ENCODE measurements at places on chromosomes 5 and 9.

GRCh38 chr5:154396128-154396527 is 49.7 kb upstream of the SAP30L start:
- DNase-seq, result no peak

DNA sequence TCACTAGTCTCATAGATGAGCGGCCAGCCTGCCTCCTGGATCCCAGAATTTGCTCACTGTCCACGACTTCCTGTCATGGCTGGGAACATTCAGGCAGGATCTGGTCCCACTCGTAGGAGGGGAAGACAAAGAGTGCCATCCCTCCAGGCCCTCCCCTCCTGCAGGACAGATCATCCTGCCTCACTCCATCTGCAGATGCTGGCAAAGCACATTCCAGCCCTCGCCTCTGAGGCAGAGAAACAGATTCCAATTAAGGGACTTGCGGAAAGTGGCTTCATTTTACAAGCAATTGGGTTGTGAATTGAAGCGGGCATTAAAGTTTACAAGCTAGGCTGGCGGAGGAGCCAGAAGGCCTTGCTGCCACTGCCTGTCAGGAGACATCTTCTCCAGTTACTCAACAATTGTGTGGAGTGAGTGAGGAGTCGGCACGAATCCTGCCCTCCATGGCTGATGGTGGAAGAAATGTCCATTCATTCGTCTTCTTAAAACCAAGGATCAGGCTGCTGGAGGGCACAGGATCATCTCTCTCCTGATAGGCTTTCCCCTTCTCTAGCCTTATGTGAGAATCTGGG is 41.8 kb upstream of the KCNMB1 start:
- peak; percentile 29 for DNase-seq

GRCh38 chr9:12693141-12693540 is at the start of gene TYRP1:
Gene TYRP1, plus strand, starts transcription at chr9:12693385. Its CDS starts 612 bp downstream, at chr9:12693997.
- no peak for DNase-seq

GRCh38 chr9:91255327-91255726 is 106.4 kb downstream of the AUH start:
- DNase-seq, result no peak

DNA sequence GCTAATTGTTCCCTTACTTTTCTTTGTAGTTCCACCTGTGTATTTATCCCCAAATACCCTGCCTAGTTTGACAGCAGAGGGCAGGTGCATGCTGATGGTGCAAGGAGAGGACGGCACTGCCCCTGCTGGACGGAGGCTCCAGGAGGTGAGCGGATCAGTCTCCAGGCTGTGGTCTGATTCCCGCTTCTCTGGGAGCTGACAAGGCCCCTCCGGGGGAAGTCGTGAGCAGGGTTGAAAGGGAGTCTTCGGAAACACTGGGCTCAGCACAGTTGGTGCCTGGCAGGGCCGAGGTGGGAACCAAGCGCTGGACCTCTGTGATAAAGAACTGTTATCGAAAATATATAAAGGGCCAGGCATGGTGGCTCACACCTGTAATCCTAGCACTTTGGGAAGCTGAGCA is 52.9 kb downstream of the RASGEF1C start:
- DNase-seq, result no peak

DNA sequence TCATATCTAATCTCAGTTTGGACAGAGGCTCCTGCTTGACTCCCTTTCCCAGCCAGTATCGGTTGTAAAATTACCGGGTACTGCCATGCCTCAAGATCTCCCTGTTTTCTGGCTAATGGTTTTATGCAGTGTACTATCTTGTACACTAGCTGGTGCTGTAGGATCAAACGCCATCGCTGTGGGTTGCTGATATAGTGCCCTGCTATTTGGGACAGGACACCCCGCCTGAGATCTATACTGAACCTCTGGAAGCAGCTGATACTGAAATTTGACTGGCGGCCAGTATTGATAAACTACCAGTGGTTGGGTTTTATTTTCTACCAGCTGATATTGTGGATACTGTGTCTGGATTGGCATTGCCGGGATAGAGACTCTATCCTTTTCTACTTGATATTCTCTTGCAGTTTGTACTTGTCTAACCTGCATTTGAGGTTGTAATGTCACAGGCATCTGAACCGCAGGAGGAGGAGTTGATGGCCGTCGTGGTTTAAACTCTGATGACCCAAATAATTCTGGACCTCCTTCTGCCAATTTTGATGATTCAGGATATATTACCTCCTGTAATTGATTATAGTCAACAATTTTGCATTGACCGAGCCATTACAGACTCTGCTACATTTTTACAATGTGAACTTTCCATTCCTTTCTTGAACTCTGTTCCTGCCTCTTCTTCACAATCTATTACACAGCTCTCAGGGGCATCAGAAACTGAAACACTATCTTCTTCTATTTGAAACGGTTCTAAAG is 112.5 kb upstream of the LARP1 start:
- DNase-seq, result no peak

DNA sequence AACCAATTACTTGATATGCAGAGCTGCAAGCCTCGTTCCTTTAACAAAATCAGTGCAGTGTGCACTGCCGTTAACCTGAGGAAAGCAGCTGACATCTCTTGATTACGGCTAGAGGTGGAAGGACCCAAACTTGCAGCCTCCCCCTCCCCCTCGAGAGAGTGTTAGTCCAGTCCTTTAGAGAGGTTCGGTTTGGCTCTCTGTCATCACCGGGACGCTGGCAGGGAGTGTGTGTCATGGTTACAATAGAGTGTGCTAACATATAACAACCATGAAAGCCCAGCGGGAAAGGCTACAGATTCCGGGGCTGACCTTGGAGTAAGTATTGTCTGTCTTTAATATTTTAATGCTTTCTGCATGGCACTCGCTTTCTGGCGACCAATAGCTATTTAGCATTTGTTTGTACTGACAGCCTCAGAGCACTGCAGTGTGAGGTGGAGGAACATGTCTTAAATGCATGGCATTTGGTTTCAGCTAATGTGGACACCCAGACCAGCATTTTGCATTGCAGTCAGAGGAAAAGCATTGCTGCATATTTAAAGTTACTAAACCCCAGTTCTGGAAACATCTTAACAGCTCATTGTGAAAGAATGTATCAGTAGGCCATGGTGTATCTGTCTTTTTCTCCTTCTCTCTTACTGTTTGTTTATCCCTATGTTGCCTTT is 237.5 kb downstream of the CD180 start:
- peak; percentile 28 for DNase-seq

DNA sequence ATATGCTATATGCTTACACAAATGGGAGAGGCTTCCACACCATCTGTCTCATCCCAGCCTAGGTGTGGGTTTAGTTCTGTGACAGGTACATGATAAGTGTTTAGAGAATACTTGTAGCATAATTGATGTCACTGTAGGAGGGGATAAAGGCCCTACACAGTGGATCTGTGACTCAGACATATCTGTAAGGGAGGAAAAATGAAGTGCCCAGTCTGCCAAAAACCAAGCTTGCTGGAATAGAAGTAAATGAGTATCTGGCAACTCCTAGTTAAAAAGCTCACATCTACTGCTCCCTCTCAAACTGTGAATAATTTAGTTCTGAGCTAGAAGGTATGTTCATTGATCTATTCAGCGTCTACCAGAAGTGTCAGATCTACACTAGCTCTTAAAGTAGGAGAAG is 38.9 kb upstream of the FAM174A start:
- no peak for DNase-seq

All from posterior cingulate gyrus (tissue), 11 donors.